Stimulated activated CD8-positive, alpha-beta memory T cell treated with anti-CD3 and anti-CD28 coated beads, Interleukin-4, amount 100 ng/mL, for 48 hours (primary cell): ENCODE measurements at places on chromosomes 16 and 17.

DNA sequence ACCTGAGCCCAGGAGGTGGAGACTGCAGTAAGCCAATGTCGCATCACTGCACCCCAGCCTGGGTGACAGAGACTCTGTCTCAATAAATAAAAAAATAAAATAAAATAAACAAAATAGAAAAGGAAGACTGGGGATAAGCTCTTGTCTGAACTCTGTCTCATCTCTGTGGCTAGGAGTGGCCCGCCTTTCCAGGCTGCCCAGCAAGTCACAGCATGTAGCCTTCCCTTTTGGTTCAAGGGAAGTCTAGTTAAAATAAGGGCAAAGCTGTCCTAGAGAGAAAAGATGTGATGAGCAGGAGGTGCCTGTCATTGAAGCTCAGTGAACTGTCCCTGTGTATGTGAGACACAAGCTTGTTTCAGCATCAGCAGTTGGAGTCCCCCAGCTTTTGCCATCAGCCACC lies 2.7 kb upstream of the GFAP start:
- no peak for DNase-seq

GRCh38 chr17:74172700-74173099 lies 30.8 kb upstream of the RPL38 start:
- no peak for DNase-seq

GRCh38 chr17:47352848-47353247 lies 29.1 kb downstream of the EFCAB13 start:
- DNase-seq = no peak

DNA sequence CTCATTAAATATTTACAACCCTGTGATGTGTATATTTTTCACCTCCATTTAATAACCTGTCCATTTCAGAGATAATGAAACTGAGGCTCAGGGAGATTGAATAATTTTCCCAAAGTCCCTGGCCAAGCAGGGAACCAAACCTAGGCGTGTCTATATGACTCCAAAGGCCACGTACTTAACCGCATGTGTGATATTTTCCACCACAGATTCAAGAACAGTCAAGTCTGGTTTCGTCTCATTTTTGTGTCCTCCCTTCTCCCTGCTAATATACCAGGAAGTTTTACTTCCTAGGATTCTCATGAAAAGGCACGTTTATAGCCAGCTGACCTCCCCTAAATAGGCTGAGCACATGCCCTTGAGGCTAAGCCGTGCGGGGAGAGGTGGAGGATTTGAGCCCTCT lies 15.3 kb downstream of the WFIKKN2 start:
- no peak for DNase-seq

DNA sequence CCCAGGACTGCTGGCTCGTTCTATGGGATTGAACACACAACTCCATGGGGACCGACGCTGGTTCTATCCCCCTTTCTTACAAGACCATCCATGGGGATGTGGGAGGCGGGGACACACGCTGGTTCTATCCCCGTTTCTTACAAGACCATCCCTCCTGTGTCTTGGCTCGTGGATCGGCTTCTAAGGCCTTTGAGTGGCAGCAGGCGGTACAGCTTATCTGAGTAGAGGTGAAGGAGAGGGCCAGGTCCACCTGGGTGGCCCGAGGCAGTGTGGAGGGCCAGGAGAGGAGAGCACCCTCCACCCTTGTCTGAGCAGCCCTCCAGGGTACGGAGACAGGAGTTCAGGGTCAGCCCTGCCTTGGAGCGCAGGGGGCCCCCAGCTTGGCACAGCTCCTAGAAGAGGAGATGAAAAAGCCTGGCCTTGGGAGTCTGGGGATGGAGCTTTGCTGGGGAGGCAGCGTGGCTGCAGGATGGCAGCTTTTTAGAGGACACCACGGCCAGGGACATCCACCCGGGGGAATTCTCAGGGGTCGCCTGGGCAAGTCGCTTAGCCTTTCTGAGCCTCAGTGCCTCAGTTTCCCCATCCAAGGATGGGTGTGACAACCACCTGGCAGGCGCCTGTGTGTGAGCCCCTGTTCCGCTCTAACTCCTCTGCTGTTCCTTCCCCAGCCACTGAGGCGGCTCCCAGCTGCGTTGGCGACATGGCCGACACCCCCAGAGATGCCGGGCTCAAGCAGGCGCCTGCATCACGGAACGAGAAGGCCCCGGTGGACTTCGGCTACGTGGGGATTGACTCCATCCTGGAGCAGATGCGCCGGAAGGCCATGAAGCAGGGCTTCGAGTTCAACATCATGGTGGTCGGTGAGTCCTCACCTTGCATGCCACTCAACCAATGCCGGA lies 341.0 kb downstream of the SEC14L1 start:
- DNase-seq = no peak

- DNase-seq = no peak
Measured at GRCh38 chr17:15413101-15413771, 54.2 kb downstream of the CDRT4 start.

DNA sequence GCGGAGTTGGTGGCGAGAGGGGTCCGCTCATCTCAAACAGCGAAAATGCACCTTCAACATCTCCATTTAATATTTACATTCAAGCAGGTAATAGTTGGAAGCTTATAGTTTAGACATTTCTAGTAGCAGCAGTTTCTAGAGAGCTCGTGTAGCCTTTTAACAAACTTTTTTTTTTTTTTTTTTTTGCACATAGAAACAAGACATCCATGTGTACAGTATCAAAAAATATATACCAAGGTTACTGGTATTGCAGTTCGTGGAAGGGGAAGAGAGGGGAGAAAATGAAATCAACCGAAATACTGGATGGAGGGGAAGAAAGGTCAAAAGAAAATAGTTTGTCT lies 6.2 kb downstream of the CBX4 start:
- no peak for DNase-seq

GRCh38 chr16:3618769-3619141 lies 7.3 kb upstream of the SLX4 start:
- no peak for DNase-seq

DNA sequence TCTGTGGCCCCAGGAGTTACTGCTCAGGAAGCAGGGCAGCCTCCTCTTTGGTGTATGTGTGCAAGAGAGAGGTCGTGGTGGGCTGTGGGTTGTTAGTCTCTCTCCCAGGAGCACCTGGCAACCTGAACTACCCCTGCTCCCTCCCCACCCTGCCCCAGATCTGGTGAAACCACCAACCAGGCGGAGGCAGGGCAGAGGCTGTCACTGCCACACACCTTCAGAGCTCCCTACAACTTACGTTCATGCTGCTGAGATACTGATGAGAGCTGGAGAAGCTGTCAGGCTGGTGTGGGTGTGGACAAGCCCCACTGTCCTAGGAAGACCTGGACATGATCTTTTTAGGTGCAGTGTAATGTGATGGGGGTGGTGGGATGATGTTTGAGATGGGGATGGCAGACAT lies 24.3 kb downstream of the GOSR2 start:
- DNase-seq = no peak
